ENCODE measurements at places on chromosomes 4 and X.

GRCh38 chr4:145827885-145828284 lies 110.7 kb downstream of the ZNF827 start:
- DNase-seq = no peak

GRCh38 chr4:186725469-186726425 lies 2.1 kb upstream of the FAT1 start:
- DNase-seq = no peak

- DNase-seq = no peak
These were observed 10.0 kb downstream of the ADAM29 start for GRCh38 chr4:174928174-174928573.

- DNase-seq = no peak
These were observed 383.3 kb downstream of the SMARCA1 start for GRCh38 chrX:129139837-129140598.

DNA sequence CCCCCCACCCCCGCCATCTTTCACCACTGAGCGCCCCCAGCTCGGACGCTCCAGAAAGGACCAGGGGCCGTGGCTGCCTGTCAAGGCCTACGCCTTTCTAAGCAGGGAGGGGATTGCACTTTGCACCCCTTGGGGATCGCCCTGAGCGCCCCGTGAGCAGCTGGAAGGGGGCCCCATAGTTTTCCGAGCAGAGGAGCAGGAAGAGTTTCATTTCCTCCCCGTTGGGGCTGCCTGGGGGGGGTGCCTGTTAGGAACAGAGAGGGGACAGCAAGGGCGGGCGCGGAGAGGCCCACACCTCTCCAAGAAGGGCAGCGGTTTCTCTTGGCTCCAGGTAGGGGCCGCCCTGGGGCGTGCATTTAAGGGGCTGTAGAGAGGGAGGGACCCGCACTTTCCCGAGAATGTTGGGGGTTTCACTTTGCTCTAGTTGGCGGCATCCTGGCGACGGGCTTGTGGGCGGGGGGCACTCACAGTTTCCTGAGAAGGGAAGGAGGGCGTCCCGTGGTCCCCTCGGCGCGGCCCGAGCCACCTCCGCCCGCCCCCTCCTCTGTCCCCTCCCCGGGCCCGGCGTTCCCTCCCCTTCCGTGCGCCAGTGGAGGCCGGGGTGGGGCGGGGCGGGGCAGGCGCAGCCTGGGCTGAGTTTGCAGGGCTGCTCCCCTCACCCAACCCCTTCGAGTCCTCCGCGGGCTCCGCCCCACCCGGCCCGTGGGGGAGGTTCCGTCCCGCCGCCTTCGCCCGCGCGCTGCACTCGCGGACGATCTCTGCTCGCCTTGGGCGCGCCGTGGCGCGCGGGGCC lies 82.3 kb upstream of the CD99 start:
- DNase-seq = peak; percentile 96

GRCh38 chrX:131317326-131317725 lies 28.2 kb upstream of the IGSF1 start:
- no peak for DNase-seq

DNA sequence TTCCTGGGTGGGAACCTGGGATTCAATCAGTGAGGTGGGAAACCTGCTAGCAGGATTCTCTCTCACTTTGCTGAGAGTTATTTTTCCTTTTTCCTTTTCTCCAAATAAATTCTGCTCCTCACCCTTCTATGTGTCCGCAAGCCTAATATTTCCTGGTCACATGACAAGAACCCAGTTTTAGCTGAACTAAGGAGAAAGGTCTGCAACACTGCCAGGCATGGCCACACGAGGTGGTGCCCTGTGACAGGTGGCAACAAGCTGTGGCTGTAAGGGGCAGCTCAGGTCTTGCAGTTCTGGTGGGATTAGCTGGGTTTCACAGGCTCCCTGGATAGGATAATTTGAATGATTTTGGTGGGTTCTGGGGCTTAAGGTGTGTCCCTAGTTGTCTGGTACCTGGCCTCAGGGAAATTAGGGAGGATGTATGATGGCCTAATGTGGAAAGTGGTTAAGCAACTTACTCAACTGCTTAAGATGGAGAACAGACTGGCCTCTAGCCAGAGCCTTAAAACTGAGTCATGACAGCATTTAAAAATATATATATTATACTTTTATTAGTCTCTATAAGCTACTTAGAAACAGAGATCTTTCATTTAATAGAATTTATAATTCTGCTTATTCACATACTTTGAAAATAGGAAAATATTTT lies 215.0 kb downstream of the IL15 start:
- DNase-seq = no peak

GRCh38 chrX:56788717-56789122 lies 59.7 kb downstream of the NBDY start:
- peak; percentile 36 for DNase-seq

GRCh38 chr4:93061826-93062225 lies 758.1 kb downstream of the GRID2 start:
- DNase-seq = no peak

DNA sequence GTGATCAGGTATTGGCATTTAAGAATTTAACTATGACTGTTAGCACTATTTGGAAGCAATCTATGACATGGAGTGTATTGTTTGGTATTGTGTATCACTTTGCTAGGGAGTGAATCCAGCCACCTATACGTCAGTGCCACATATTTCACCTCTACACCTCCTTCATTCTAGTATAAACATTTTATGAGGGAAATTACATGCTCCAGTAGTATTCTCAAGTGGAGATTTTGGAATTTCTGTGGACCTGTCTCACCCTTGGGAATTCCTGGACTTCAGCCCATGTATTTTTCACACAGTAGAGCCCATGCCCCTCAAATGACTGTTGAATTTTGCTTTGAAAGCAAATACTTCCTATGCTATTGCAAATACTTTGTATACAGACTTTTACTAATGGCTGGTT lies 11.3 kb downstream of the BST1 start:
- DNase-seq = no peak

DNA sequence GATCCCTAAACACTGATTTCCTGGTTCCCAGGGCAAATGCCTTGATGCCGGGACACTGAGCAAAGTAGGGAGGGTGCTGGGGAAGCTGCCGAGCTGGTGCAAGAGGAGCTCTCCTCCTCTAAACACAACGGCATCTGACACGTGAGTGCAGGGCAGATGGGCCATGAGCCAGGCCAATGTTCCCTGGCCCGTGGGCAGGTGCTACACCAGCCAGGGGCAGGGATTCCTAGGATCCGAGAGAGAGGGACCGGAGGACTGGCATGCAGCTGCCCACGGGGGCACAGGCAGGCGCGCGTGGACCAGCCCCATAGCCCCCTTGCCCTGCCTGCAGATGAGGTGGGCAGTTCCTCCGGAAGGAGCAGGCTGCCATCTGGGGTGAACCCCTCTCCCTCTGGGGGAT lies 66.8 kb upstream of the AFAP1 start:
- DNase-seq = no peak

DNA sequence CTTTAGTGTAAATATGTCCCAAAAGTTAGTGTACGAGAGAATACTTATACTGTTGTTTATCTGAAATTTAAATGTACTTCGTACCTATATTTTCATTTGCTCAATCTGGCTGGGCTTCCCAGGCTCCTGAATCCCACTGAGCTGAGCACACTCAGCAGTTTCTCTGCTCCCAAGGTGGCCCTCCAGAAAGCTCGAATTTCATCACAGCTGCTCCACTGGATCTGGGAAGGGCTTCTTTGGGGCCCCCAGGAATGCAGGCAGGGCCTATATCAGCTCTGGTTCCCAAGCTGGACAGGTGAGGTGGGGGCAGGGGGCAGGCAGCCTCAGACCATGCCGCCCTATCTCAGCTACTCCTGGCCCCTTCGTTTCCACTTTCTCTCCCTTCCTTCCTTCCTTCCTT lies 1.5 kb upstream of the FATE1 start:
- no peak for DNase-seq

All from GM13976 (cell line).